Naive thymus-derived CD8-positive, alpha-beta T cell (primary cell): ENCODE measurements at places on chromosomes 12 and 14. TPM values are rescaled to one million over a fixed set of nuclear protein-coding genes. Genes with fewer than 3 reads are reported as not detected.

DNA sequence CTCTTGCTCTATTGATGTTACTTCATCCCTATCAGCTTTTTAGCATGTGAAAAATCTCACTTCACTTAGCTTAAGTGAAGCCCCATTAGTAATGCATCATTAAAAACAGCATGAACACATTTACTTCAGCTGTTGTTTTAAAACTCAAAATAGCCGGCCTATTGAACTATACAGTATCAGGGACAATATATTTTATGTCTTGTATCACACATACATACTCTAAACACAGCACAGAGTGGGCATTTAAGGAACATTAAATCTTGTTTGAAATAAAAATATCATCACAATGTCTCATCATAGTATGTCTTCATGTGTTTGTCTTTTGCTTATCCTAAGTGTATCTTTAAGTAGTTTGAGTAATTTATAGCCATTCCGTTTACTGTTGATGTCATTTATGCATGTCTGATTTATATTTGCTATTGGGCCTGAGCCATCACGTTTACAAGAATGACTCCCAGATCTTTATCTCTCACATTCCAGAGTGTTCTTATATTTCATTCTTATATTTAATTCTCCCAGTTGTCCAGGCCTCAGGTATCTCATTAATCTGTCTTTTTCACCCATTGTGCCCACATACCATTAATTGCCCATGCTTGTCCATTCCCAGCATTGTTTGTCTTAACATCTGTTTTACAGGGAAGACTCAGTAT lies 57.5 kb downstream of the ARHGAP5 start:
- no peak for DNase-seq

The FAIM2 gene
- not detected for total RNA-seq

The IRAK3 gene
- 0.14 TPM for total RNA-seq

DNA sequence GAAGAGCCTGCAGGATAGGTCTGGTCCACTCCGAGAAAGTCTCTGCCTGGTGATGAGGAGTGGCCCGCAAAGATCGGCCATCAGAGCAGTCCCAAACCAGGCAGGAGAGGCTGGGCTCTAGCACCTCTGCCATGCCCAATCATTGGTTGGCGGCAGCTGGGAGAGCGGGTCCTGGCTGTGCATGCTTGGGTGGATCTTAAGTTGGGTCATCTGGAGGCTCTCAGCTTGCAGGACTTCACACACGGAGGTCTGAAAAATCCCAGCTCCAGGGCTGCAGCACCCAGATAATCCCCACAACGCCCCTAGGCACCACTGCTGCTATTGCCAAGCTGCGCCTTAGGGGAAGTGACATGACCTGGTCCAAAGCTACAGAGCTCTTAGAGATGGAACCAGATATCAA lies 766.7 kb upstream of the TBX3 start:
- no peak for DNase-seq

The ADAMTS20 gene
- total RNA-seq: not detected

The KRT74 gene
- 0.26 TPM for total RNA-seq

- no peak for DNase-seq
Observed at GRCh38 chr12:80935111-80935510, 2.6 kb downstream of the LIN7A start.

GRCh38 chr14:68627050-68627867 lies 165.6 kb downstream of the ZFP36L1 start:
- no peak for DNase-seq

DNA sequence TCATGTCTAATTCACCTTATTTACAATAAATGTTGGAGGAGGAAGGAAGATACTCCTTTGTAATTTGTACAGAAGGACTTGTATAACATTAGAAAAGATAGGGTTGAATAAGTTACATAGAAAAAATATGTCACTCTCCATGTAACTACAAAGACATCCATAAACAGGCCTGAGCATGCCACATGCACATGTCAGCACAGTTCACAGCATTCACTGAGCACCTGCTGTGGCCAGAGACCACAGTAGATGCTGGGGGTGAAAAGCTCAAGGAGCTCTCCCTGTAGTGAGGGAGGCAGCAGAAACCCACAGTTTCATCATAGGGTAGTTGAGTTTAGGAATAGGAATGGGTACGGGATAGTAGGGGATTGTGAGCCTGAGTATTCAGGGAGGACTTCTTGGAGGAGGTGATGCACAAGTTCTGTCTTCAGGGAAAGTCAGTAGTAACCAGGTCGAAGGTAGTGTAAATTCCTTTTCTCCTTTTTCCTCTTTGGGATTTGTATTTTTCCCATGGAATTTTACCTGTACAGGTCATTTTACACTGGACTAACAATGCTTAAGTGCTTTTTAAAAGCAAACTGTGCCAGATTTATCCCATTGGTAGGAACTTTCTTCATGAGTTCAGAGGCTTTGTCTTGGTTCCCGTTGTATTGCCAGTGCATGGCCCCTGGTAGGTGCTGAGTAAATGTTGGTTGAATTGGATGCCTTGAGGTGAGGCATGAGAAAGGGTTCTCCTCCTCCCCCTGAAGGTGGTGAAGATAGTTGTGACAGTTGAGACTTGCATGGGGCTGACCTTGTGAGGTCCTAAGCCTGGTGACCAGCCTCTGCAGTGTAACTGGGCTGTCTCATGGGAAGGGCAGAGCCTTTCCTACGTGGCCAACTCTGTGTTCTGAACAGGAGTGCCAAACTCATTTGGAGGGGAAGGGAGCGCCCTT lies 20.2 kb downstream of the PRKCH start:
- peak; percentile 66 for DNase-seq

The NGB gene
- not detected for total RNA-seq

The NXPH4 gene
- 0.41 TPM for total RNA-seq
